ENCODE measurements at places on chromosomes 12 and 14. TPM values are rescaled to one million over a fixed set of nuclear protein-coding genes. Genes with fewer than 3 reads are reported as not detected.

GRCh38 chr14:100907240-100907639, 3.7 kb upstream of the RTL1 start:
- no peak for DNase-seq

- DNase-seq, result no peak
These were observed 3.8 kb upstream of the HIF1A start for GRCh38 chr14:61691495-61691894.

- DNase-seq, result peak; percentile 28
These were observed 274.7 kb downstream of the EGLN3 start for GRCh38 chr14:33676135-33676566.

- peak; percentile 15 for DNase-seq
These were observed 124.6 kb upstream of the FRMD6 start for GRCh38 chr14:51527073-51527472.

DNA sequence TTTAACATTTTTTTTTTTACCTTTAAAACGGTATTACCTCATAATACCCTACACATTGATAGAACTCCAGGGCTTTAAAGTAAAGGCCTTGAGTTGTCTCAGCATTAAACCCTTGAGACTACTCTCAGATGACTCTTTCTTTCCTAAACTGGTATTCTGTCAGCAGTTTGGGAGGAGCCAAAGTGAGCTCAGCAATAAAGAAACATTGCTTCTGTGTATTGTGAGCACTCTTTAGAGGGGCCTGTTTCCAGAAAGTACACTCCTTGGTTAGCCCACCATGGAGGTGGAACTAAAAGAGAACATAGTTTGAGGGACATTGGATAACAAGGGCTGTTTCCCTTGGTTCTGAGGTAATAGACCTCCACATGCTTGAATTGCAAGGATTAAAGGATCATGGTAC, 20.4 kb downstream of the MAP3K12 start:
- DNase-seq, result no peak

DNA sequence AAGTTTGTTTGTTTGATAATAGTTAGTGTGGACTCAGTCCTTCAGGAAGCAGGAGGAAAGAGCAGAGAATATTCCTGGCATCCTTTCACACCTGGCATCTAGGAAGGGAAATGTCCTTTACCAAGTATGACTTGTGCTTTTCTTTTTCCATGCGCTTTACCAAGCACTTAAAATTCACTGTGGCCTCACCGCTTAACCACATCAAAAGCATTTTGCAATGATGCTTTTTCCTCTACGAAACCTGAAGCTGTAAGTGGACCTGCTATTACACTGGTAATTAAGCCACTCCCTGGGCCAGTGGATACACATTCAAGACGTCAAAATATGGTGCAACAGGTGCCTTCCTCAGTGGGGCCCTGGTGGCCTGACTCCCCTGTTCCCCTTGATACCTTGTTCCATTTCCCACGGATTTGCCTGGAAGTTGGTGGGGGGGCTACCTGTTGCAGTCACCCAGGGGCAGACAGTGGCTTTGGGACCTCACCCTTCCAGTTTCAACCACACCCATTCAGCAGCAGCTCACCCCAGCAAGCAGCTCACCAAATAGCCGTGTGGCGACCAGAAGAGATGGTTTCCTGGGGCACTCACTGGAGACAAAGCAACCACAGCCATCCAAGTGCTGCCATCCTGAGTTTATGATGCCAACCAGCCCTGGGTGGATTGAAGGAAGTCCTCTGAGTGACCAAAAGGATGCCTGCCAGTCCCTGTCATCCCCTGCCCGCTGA, 14.2 kb upstream of the FZD10 start:
- DNase-seq, result no peak

- DNase-seq, result no peak
These were observed 6.1 kb upstream of the CNIH1 start for GRCh38 chr14:54447231-54447692.

DNA sequence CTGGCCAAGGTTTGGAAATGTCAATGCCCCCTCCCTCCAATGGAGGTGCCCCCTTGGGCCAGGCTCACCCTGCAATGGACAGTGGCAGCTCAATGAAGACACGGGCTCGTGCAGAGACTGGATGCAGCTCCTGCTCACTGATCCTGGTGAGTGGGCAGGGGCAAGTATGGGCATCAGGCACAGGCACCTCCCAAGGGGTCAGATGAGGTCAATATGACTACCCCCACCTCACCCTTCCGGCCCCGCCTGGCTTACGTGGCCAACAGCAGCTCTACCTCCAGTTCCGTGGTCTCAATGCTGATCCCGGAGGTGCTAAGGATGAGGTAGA, 13.6 kb downstream of the ITGA7 start:
- DNase-seq, result no peak

DNA sequence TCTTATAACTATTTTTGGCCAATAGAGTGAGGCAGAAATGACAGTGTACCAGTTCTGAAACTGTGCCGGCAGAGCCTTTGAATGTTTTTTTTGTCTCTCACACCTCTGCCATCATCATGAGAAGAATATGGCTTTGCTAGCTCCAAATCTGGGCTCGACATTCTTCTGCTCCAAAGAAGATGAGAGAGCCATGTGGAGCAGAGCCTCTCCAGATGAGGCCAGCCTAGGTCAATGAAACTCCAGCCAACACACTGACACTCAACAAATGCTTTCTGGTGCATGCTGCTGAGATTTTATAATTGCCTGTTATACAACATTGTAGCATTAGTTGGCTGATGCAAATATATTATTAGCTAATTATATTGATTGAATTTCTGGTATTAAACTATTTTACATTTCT, 154.7 kb downstream of the SLC38A4 start:
- no peak for DNase-seq

GRCh38 chr12:99522456-99522855, 125.1 kb upstream of the GARIN6 start:
- DNase-seq, result no peak

DNA sequence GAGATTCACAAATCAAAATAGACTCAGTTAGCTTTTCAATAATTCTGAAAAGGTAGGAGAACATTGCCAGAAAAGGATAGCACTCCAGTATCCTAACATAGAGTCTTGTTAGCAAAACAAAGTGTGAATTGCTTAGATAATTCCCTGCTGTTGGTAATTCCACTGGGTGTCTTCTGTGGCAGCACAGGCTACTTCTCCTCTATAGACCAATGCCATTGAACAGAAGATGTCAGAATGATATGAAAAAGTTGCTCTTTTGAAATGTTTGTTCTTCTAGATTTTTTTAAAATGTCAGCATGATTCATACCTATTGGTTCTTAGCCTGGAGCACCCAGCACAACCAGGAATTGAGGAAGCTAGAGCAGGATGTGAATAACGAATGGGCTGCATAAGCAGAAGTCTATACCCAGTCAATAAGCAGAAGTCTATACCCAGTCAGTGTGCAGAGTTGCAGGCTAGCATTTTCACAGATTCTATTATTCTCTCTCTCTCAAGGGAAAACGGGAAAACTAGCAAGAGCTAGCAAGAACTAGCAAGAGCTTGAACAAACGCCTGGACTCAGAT, 112.8 kb downstream of the SYT1 start:
- peak; percentile 60 for DNase-seq

GRCh38 chr12:1632702-1633101, 3.7 kb downstream of the WNT5B start:
- no peak for DNase-seq

- DNase-seq, result peak; percentile 84
These were observed 145.6 kb upstream of the NAV3 start for GRCh38 chr12:77685112-77685511.

The RND1 gene
- 1.4 TPM for total RNA-seq

The ZNF84 gene
- total RNA-seq, result 23.4 TPM

The HOXC6 gene
- total RNA-seq, result not detected

The AKAP3 gene
- 1.3 TPM for total RNA-seq

The TM7SF3 gene
- 99.0 TPM for total RNA-seq

The HIP1R gene
- total RNA-seq, result 28.2 TPM

The TAS2R10 gene
- total RNA-seq, result 0.22 TPM

The MYF5 gene
- total RNA-seq, result not detected

The CCNB1IP1 gene
- total RNA-seq, result 30.6 TPM

Data from lung microvascular endothelial cell (primary cell).